ENCODE measurements at places on chromosomes 5 and 9.
A peak's percentile ranks its signal among the peaks of the same experiment; 100 is the strongest.

DNA sequence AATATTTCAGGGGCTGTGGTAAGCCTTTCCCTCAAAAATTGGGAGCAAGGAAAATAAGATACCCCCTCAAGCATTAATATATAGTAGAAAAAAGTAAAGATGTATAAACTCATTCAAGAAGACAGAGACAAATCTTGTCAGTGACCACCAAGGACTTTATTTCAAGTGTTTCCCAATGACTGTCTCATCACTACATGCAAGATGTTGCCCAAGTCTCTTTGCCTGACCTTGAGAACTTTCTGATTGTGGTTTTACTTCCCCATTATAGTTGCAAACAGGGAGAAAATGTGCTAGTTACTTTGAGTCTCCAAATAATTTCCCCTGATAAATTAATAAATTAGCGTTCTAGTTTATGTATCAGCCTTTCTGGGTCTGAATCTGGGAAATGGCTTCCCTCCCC lies 4.0 kb upstream of the SLC46A2 start:
- DNase-seq: no peak

DNA sequence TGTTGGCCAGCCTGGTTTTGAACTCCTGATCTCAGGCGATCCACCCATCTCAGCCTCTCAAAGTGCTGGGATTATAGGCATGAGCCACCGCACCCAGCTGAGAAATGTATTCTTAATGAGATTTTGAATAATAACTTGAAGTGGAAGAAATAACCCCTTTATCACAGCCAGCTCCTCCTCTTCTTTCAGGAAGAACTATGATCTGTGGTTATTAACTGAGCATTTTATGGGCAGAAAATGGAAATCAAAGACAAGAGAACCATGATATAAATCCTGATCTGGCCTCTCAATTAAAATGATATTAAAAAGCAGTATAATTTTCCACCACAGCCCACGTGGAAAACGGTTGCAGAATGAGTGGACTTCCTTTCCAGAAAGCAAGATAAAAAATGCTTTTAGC lies 206.6 kb downstream of the PRELID2 start:
- DNase-seq: no peak

- DNase-seq: no peak
Observed at GRCh38 chr5:44402084-44402483, 12.9 kb upstream of the FGF10 start.

GRCh38 chr5:154228696-154229095 lies 38.2 kb downstream of the GALNT10 start:
- DNase-seq: no peak

- no peak for DNase-seq
Observed at GRCh38 chr9:127112735-127113161, 9.7 kb downstream of the ANGPTL2 start.

- no peak for DNase-seq
Observed at GRCh38 chr5:66477596-66477995, 118.6 kb upstream of the MAST4 start.

DNA sequence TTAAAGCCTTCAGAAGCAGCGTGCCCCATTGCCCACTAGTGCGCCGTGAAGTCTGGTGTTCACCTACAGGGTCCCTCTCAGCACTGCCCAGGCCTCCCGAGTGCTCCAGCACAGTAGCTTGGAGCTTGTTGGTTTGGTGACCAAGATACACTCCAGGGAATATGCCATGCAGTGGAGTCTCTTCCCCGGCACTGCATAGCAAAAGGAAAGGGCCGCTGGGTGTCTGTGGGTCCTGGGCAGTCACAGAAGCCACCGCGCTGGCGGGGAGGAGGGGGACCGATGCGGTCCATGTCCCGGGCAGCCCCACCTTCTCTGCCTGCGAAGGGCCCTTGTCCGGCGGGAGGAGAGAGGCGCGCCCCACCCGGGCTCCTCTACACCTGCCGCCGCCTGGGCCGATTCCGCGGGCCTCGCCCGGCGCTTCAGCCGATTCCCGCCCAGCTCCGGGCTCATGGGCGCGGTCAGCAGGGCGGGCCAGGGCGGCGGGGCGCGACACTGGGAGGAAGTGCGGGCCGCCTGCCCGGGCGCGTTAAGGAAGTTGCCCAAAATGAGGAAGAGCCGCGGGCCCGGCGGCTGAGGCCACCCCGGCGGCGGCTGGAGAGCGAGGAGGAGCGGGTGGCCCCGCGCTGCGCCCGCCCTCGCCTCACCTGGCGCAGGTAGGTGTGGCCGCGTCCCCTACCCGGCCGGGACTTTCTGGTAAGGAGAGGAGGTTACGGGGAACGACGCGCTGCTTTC lies at the start of gene SYK:
Gene SYK, plus strand, starts transcription at position 579 of the 732 bp plus-strand sequence. CDS start 42,080 bp downstream, outside the sequence.
- no peak for DNase-seq

- no peak for DNase-seq
Observed at GRCh38 chr9:137989156-137989555, 111.6 kb downstream of the CACNA1B start.

GRCh38 chr9:130144703-130145102 lies 27.5 kb upstream of the NCS1 start:
- DNase-seq: no peak

DNA sequence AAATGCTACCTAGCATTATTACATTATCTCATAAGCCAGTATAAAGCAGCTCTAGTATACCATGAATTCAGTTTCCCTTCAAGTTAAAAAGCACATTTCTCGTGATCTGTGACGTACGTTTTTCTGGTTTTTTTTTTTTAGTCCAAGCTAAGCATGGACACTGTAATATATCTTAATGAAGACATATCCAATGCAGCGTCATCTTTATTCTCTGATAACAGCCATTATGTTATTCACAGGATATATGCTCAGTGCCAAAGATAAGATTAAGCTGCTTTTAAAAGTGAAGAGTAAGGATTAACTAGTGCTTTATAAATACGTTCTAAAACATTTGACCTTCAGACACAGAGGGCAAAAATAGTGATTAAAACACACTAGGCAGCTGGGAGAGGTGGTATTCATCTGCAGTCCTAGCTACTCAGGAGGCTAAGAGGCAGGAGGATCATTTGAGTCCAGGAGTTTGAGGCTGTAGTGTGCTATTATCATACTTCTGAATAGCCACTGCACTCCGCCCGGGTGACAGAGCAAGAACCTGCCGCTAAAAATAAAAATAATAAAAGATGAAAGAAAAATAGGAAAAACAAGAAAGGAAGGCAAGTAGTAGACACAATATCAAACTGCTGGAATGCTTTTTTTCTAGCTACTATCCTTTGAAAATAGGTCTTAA lies 7.7 kb downstream of the CSNK1A1 start:
- DNase-seq: no peak

- DNase-seq: peak; percentile 67
Observed at GRCh38 chr9:99181621-99182020, 40.1 kb downstream of the ALG2 start.

DNA sequence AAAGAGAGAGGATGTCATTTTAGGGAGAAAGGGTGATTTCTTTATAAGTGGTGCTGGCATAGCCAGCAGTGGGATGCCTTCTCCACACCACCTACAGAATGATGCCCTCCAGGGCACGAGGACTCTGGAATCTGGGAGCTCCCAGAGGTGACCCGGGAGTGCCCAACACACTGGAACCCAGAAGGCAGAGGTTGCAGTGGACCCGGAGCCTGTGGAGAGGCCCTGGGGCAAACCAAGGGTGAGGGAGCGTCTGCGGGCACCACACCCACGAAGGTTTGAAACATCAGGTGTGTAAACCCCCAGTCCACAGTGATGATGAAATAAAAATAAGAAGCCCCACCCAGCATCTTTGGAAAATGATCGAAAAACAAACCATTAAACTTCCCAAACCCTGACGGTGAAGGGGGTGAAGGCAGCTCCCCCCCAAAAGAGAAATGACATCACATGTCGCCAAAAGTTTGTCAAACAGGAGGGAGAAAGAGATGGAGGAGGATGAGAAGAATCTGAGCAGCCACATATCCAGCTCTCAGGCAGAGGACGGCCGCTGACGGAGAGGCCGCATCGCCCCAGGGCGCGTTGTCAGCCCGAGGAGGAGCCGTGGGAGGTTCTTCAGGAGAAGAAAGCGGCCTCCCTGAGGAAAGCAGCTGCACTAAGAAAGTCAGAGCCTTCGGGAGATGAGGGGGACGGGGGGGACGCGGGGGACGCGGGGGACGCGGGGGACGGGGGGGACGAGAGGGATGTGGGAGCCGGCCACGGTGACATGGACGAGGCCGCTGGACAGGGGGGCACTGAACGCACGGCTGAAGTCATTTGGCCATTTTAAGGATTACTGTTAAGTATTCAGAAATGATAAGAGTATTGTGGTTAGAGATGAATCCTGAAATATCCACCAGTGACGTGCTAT lies 43.1 kb upstream of the NSMF start:
- DNase-seq: peak; percentile 21

DNA sequence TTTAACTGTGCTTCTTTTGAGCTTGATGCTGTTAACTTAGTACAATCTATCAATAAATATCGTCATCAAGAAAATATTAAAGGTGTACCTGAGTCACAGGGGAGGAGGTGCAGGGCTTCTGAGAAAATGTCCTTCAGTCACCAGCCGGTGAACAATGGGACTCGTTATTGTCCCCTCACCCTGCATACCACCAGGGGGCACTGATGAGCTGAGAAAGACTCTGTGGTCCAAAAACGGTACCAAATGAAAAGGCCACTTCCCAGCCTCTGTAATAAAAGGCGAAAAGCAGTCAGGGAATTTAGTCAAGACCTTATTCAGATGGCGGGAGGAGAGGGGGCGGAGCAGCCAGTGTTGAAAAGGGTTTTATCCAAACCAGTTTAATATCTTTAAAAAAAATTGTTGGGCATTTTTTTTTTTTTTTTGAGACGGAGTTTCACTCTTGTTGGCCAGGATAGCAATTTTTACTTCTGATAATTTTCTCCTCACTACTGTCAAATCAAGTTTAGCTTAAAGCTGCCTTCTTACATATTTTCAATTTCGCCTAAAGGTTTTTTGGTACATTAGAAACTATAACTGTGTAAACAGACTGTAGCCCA lies 271.9 kb upstream of the ADAMTS16 start:
- DNase-seq: peak; percentile 56

DNA sequence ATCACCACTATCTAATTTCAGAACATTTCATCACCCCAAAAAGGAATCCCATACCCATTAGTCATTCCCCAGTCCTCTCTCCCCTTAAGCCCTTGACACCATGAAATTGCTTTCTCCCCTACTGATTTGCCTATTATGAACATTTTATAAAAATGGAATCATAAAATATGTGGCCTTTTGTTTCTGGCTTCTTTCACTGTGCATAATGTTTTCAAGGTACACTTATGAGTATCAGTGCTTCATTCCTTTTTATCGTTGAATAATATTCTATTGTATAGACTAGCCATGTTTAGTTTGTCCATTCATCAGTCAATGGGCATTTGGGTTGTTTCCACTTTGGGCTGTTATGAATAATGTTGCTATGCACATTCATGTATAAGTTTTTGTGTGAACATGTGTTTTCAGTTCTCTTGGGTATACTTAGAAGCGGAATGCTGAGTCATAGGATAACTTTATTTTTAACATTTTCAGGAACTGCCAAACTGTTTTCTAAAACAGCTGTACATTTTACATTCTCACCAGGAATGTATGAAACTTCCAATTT lies 40.4 kb upstream of the FGF1 start:
- peak; percentile 72 for DNase-seq

GRCh38 chr5:100723229-100723628 lies 179.9 kb downstream of the ST8SIA4 start:
- DNase-seq: no peak

- no peak for DNase-seq
Observed at GRCh38 chr5:16483361-16483760, 17.8 kb upstream of the ZNF622 start.

All from ELR (cell line).